Hepatocyte (in vitro differentiated cells): ENCODE measurements at places on chromosomes 2 and 18. TPM values are rescaled to one million over a fixed set of nuclear protein-coding genes. Genes with fewer than 3 reads are reported as not detected.

- DNase-seq: no peak
These were observed 23.0 kb downstream of the MPP4 start for GRCh38 chr2:201675454-201675853.

DNA sequence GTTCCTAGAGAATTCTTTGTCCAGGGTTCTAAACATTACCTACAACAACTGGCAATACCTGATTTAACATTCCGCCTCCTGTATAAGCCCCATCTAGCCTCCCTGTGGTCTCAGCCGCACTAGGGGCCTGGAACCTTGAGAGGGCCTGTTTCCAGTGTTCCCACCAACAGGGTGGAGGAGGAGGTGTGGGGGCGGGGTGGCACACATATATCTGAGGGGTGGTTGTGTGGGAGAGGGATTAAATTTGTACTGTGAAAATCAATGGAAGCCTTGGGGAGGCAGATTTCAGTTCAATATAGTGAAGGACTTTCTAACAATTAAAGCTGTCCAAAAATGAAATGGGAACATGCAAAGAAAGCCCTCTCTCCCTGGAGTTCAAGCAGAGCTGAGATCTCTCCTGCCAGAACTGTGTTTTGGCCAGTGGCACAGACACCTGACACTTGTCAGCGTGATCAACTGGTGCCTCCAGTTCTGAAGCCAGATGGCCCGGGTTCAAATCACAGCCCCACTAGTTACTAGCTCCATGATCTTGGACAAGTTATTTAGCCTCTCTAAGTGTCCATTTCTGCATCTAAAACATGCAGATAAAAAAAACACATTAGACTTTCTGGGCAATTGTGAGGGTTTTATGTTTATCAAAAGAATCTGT lies 17.0 kb upstream of the FZD7 start:
- DNase-seq: no peak

Gene FBXO48
- 0.83 and 0.84 TPM in 2 replicates for total RNA-seq

Gene FKBP7
- 44.9 and 45.4 TPM in 2 replicates for total RNA-seq

Gene ILKAP
- 20.4 and 25.9 TPM in 2 replicates for total RNA-seq

Gene STK17B
- 32.4 and 45.5 TPM in 2 replicates for total RNA-seq

Gene ANKRD30B
- not detected in 2 replicates for total RNA-seq
